ENCODE measurements at places on chromosomes 6 and 20. TPM values are rescaled to one million over a fixed set of nuclear protein-coding genes. Genes with fewer than 3 reads are reported as not detected.

Gene THBS2
- 56.8 TPM for polyA plus RNA-seq

Gene RGS19
- 9.1 TPM for polyA plus RNA-seq

Gene C20orf204
- polyA plus RNA-seq, result 0.37 TPM

Gene PEX6
- 15.5 TPM for polyA plus RNA-seq

Gene BPIFB1
- polyA plus RNA-seq, result not detected

Gene TMEM14A
- 53.5 TPM for polyA plus RNA-seq
